ENCODE measurements at places on chromosomes 7 and 10.

DNA sequence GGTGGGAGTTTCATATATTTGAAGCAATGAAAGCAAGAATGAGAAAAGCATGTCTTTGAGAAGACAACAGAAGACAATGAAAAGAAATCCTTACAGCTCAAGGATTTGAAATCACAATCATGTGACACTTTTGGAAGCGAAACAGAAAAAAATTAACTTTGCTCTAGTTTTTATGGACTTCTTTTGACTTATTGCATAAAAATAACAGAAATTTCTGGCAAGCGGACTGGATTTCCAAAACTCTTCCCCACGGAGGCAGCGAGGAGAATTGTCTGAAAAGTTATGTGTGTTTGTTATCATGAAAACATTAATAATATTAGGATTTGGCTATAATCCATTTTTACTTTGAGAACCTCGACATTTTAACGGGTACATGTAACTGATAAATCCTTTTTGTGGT, 223.3 kb downstream of the LRMDA start:
- no peak for DNase-seq

DNA sequence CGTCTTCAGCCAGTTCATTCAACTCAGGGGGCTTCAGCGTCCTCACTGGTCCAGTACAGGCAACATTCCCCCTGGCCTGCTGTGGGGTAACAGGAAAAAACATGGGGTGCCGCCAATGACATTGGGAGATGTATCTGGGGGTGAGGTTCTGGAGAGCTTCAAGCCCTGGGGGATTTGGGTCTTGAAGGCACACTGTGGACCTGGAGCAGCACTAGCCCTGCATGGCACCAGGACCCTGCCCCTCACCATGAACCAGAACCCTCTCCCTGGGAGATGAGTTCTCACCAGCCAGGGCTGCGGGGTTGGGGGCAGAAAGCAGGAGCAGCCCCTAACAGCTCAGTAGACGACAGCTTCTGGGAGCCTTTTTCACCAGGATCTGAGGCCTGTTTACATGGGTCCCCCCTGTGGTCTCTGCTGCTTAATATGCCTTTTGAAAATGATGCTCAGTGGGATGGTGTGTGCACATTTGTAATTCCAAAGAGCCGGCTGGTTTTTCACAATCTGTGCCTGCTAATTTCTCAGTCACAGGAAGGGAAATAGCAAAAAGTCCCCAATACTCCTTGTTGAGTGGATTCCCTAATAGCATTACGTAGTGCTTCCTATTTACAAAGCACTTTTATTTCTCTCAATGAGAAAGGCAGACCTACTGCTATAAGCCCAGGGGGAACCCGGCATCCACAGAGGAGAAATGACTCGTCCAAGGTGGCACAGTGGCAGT, 509.5 kb downstream of the RPS24 start:
- no peak for DNase-seq

- no peak for DNase-seq
Observed at GRCh38 chr10:43983856-43984271, 335.2 kb upstream of the ZNF32 start.

DNA sequence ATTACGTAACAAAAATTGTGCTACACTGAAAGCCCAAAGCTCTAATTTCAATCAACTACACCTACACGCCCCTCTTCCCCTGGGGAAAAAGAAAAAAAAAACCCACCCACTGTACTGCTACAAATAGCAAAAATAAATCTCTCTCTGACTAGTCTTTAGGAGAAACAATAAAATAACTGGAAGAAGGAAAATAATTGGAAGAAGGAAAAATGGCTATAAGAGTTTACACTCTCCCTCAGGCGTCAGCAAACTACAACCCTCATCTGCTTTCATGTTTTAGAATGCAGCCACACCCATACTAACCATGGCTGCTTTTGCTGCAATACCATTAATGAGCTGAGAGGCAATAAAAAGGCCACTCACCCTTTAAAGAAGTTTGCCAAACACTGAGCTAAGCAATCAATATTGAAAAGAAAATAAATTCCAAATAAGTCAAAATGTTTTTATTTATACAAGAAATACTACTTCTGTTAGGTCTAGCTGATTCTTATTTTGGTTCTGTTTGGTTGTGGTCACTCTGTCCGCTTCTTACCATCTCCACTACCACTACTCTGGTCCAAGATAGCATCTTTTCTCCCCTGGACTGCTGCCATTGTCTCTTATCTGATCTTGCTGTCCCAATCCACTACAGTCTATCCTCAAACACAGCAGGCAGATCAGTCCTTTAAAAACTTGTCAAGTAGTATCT, 3.8 kb downstream of the MINDY3 start:
- DNase-seq = no peak

GRCh38 chr7:153473185-153473584, 579.0 kb upstream of the DPP6 start:
- DNase-seq = no peak

GRCh38 chr10:88980247-88980646, 10.4 kb upstream of the FAS start:
- DNase-seq = no peak

DNA sequence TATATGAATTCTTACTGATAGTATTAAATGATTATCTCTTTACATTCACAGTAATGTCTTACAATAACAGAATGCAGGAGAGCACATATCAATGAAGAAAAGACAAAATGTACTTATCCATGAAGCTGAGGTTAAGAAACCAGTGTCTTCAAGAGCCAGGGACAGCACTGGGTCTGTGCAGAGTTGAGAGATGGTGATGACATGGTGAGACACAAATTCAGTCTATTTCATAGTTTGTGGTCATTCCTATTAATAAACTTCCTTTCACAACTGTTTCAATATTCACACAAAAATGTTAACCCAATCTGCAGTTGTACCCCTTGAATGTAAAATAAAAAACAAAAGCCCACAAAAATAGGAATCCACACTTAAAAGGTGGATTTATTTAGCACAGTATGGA, 5.3 kb upstream of the MAGI2 start:
- DNase-seq = no peak

GRCh38 chr10:84179059-84179710, 5.6 kb downstream of the GPR15LG start:
- DNase-seq = no peak

DNA sequence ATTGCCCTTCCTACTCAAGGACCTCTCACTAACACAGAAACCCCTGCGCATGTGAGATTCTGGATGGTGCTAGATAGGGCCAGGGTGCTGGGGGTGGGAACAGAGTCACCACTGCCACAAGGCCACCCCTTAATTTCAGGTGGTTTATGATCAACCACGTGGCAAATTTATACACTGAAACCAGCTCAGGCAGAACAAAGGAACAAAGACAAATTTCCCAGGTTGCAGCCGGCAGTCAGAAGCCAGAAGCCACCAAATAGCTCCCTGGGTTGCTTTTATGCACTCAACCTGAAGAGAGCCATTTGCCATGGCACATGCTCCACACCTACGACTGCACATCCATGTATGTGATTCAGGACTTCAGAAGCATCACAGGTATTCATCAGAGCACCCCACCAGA, 2.5 kb downstream of the VOPP1 start:
- no peak for DNase-seq

Data from stimulated activated effector memory CD8-positive, alpha-beta T cell treated with anti-CD3 and anti-CD28 coated beads, Interleukin-12 subunit alpha, Interleukin-12 subunit beta, amount 100 ng/mL, for 72 hours (primary cell).